Sciatic nerve (tissue), 2 donors: ENCODE measurements at places on chromosomes 1 and 21. TPM values are rescaled to one million over a fixed set of nuclear protein-coding genes. Genes with fewer than 3 reads are reported as not detected.
A peak's percentile ranks its signal among the peaks of the same experiment; 100 is the strongest.

DNA sequence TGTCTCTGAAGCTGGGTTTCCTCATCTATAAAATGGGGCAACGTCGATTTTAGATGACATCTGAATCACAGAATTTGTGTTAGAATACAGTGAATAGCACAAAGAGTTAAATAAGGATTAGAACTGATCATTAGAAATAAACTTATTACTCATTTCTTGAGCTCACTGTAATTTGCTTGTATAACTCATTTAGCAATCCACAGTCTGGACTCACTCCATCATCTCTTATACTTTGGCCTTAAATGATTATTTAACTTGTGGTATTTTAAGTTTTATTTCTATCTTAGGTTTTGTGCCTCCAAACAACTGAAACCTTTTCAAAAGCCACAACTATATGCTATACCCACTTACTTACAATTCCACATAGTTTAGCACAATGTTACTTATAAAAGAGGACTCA lies 128.0 kb downstream of the CDC42BPA start:
- no peak for DNase-seq

DNA sequence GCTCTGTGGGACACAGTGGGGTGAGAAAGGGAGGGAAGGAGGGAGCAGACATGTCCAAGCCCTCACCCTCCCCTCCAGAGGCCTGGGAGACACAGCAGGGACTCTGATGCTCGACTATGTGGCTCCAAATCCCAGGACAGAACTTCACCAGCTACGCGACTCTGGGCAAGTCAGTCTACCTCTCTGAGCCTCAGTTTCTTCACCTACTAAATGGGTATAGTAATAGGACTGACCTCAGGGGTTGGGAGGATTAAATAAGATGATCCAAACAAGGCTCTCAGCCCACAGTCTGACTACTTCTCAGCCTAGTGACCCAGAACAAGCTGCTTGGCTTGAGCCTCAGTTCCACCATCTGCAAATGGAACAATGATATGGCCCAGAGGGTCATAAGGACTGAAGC lies 19.6 kb downstream of the SDC3 start:
- DNase-seq = no peak

DNA sequence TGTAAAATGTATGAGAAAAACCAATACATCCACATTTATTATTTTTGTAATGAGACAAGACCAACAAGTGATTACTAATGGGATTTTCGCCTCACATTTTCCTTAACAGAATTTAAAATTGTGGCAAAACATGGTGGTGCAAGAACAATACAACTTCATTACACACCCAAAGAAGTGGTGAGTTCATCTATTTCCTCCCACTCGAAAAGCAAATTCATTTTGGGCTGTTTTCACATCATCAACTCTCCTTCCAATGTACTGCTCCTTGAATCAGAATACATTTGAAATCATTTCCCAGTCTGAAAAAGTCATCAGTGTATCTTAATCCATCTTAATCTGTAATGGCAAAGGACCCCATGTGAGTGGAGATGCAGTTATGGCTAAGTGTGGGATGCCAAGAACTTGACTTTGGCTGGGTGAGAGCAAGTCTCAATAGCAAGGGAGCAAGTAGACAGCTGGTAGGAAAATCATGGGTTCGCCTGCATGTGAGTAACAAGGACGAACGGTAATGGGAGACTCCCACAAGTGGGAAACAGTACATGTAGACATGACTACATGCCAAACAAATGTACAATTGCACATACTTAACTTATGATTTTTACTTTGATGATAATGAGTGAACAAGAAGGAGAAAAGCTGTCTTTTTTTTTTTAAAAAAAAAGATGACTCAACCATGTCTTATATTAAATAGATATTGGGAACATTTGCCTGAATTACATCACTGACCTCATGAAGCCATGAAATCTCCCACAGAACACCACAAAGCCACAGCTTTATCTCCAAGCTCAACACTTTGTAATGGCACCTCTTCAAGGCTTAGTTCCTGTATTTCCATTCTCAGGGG lies 46.0 kb downstream of the RUNX1 start:
- no peak for DNase-seq

GRCh38 chr1:62437273-62437940 lies 558 bp downstream of the USP1 start:
- no peak for DNase-seq

- DNase-seq = no peak
Observed at GRCh38 chr1:22166439-22166838, 23.5 kb upstream of the WNT4 start.

- peak; percentile 69 for DNase-seq
Observed at GRCh38 chr21:45288441-45288841, 746 bp upstream of the POFUT2 start.

GRCh38 chr1:204065174-204065985 lies 7.5 kb upstream of the SOX13 start:
- DNase-seq = peak; percentile 89

DNA sequence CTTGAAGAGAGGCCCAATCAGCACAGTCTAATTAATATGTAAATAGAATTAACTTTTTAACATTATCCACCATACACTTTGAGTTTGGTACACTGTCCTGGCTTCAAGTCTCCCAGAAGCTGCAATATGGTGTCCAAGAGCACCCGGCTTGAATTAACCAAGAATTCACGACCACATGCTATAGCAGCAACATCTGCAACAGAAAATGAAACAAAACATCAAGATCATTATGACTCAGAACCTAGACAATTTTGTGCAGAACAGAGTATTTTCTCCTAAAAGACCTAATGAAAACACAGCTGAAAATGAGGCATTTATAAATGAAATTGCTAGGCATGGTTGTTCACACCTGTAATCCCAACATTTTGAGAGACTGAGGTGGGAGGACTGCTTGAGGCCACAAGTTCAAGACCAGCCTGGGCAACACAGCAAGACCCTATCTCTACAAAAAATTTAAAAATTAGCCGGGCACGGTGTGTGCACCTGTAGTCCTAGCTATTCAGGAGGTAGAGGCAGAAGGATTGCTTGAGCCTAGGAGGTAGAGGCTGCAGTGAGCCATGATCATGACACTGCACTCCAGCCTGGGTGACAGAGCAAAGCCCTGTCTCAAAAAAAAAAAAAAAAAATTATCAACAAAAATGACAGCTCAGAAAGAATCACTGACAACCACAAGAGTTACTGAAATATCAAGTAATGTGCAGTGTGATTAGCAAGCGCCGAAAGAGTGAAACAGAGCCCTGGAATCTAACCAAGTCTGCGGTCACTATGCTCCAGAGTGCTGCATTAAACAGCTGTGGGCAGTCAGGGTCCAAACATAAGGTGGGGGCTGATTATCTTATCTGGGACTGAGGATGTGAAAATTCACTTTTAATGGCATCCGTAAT lies 45.3 kb downstream of the HSF2BP start:
- no peak for DNase-seq

Gene PKLR
- total RNA-seq = not detected

Gene TRABD2B
- 5.0 TPM for total RNA-seq

Gene SLC19A1
- total RNA-seq = 10.2 TPM

Gene CELA3A
- 2.9 TPM for total RNA-seq

Gene AGMAT
- 0.18 TPM for total RNA-seq

Gene NPL
- total RNA-seq = 32.5 TPM

Gene CCSAP
- 9.2 TPM for total RNA-seq

Gene SPATA21
- 0.49 TPM for total RNA-seq

Gene PTGER3
- 4.4 TPM for total RNA-seq
